NCI-H510A treated with DMSO at 0.1 percent for 48 hours (cell line): ENCODE measurements at places on chromosomes 12 and 14.

GRCh38 chr12:19624491-19624890, 185.2 kb downstream of the AEBP2 start:
- DNase-seq: no peak

GRCh38 chr12:33115716-33116115, 219.1 kb upstream of the PKP2 start:
- no peak for DNase-seq

DNA sequence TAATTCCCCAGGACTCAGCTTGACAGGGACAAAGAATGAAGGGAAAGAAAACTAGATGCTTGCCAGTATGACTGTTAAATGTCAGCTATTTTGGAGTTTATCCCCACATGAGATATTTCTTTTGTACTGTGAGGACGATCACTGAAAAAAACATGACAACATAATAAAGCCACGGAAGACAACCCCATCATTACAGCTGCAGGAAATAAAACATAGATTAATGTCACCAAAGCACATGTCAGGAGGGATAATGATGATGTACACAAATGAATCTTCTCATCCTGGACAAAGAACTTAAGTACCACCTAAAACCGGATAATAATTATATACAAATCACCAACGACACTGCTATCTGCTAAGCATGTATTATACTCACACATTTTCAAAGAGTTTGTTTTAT, 84.6 kb upstream of the GRIP1 start:
- no peak for DNase-seq

DNA sequence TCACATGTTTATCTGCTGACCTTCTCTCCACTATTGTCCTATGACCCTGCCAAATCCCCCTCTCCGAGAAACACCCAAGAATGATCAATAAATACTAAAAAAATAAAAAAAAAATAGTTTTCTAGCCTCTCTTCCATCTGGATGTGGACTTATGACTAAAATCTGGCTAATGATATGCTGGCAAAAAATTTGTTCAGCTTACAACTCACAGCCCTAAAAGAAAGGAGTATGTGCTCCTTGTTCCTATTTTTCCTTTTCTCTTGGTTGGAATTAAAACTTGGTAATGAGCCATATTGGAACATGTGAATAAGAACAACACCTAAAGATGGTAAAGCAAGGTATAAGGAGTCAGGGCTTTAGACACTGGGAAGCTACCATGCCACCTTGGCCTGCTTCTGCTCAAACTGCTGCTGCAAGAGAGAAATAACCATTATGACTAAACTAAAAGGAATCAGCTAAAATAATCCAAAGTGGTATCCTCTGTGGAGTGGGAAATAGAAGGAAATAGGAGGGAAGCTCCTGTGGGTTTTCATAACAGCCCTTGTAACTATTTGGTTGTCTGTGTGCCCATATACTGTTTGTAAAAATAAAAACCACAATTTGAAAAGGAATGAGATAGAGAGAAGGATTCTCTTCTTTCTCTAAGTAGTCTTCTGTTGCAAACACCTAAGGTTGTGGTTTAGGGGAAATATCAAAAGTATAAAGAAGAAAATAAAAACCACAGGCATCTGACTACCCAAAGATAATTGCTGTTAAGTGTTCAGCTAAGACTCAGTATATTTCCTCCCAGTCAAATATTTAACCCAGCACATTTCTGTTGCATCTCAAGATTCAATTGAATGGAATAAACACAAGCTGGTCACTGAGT, 53.8 kb downstream of the SDR9C7 start:
- no peak for DNase-seq

GRCh38 chr12:131204416-131205274, 250.9 kb downstream of the ADGRD1 start:
- DNase-seq: no peak

- DNase-seq: no peak
Measured at GRCh38 chr12:66500841-66501240, 178.0 kb downstream of the GRIP1 start.

GRCh38 chr12:102879144-102879763, 37.8 kb downstream of the PAH start:
- DNase-seq: peak; percentile 93
